ENCODE measurements at places on chromosomes 2 and 18.

- no peak for DNase-seq
Observed at GRCh38 chr18:60812921-60813320, 440.3 kb upstream of the MC4R start.

DNA sequence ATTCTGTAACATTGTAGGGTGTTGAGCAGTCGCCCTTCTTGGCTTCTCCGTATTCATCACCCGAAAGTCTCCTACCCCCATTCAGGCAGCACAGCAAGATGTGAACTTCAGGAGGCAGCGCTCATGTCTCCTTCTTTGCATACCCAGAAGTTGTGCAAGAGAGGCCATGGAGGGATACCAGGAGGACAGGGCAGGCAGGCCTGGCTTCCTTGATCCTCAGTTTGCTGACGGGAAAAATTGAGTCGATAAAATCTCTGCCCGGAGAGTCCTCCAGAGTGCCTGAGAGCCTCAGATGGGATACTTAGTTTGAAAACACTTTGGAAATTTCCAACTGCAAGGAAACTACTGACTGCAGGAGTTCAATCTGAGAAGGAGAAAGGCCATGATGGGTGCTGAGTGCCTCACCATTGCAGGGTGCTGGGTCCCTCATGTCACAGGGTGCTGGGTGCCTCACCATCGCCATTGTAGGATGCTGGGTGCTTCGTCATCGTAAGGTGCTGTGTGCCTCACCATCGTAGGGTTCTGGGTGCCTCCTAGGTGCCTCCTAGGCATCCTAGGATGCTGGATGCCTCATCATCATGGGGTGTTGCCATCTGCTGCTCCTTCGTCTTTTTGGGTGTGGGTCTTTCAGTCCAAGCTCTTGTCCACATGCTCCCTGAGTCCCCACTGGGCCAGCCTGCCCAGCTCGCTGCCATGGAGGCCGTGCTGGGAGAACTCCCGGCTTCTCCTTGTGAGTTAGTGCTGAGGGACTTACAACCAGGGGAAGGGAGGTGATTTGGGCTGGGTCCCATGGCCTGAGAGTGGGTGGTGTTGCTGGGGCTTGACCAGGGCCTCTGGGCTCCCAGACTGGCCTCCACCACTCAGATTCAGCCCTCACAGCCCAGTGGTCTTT lies 162.4 kb downstream of the DDX1 start:
- no peak for DNase-seq

DNA sequence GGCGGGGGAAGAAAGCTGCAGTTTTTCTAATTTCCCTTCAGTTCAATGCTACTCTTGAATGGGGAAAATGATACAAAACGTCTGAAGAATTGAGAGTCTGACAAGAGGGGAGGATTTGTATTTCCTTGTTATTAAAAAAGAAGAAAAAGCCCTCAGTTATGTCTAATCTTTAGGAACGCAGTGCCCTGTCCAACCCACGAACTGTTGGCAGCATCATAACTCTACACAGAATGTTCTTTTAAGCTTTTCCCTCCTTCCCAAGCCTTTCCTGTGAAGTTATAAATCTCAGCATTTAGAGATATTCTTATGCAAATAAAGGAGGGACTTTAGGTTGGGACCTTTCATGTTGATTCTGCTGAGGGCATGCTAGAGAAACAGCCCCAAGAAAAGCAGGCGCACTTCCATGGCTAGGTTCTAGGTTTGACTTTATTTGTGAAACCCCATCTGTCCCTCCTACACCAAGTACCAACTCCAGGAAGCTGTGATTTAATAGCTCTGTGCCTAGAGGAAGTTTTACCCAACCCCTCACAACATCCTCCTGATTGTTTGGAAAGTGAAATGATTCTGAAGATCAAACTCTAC lies 288.6 kb downstream of the SETBP1 start:
- no peak for DNase-seq

DNA sequence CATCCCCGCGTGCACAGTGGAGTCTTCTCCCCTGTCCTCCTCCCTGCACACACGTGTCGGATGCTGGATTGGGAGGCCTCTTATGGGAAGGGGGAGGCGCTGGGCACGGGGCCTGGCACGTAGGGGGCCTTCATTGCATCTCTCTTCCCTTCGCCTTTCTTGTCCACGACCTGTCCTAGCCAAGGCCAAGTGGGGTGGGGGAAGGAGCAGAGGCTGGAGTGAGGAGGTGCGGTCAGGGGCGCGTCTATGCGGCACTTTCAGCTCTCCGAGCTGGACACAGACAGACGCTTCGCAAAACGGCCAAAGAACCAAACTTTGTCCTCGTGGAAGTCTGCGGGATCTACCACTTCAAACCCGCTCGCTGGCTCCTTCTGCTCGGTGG lies 13.4 kb downstream of the ALPG start:
- DNase-seq, result no peak

DNA sequence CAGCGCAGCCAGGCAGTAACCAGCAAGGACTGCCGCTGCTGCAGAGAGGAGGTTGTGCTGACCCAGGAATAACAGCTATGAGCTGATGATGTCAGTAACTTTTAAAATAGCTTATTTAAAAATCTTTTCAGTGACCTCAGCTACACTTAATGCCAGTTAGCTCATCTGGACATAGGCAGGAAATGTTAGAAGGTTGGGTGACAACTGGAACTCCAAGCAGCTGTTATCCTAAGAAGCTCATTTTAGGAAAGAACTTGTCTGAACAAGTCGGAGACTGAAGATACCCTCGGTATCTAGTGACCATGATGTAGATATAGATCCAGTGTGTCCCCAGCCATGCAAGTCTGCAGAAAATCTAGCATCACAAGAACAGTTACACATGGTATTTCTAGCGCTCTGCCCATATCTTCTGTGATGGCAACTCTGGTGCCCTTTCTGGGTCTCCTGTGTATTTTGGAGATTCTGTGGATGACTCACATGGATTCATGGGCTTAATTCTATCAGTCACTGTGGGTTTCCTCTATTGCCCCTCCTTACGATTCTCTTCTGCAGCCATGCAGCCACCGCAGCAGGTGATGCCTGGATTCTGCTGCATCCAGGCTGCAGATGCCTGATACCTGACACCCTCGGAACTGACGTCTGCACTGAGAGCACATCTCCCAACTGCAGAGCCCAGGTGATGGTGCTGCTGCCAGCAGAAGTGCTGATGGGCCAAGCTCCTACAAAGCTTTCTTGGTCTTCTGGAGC lies 19.8 kb upstream of the PLEK start:
- no peak for DNase-seq

- DNase-seq, result no peak
Observed at GRCh38 chr18:6565815-6566081, 151.0 kb upstream of the L3MBTL4 start.

GRCh38 chr2:63047321-63048279 lies 3.0 kb upstream of the OTX1 start:
- DNase-seq, result peak; percentile 45

- no peak for DNase-seq
Observed at GRCh38 chr2:64735504-64735903, 81.8 kb upstream of the SERTAD2 start.

- no peak for DNase-seq
Observed at GRCh38 chr2:797556-797955, 120.3 kb upstream of the TMEM18 start.

DNA sequence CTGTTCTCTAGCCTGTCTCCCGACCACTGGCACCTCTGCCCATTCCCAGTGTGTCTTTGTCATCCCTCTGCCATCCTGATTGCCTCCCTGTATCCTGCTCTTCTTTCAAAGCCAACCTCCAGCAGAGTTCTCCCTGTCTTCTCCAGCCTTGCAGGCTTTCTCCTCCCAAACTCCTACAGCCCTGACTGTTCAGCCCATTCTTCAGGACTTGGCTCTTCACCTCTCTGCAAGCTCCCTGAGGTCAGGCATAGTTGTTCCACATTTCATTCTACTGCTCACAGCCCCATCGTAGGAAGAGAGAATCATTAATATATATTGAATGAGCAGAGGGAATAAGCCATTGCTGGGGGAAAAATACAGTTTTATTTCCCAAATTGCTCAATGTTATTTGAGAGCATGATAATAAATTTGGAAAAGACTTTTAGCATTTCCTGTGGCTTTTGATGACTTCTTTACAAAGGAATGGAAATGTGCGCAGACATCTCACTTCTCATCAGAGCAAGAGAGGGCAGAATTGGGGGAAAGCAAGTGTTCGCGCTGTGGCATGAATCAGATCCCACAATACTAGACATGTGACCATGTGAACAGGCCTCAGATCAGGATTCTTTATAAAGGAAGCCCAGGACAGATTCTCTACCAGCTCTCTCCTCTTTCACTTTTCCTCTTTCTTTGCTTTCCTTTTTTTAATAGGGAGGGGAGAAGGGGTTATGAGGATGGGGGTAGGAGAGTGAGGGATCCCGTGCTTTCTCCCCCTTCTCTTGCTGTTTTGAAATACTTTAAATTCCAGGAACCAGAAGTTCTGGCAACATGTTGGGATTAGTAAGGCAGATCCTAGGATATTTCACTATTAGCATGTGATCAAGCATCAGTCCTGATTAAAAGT lies 37.4 kb downstream of the EPAS1 start:
- DNase-seq, result no peak

DNA sequence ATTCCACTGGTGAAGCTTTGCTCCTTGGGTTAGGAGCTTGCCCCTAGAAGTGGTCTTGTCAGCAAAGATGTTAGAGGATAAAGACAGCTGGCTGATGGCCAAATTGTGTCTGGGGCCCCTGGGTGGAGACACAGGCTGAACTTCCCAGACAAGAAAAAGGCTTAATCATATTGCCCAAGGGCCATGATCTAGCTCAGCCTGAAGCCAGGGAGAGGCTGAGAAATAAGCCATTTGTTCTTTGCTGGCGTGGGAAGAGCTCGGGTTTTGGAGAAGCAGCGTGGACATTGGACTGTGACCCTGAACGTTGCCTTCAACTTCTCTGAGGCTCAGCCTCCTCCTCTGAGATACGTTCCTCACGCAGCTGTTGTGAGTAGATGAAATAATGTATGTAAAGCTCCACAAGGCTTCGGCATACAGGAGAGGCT lies 153.0 kb downstream of the ZFP36L2 start:
- no peak for DNase-seq

- no peak for DNase-seq
Observed at GRCh38 chr2:191951832-191952231, 104.9 kb upstream of the CAVIN2 start.

DNA sequence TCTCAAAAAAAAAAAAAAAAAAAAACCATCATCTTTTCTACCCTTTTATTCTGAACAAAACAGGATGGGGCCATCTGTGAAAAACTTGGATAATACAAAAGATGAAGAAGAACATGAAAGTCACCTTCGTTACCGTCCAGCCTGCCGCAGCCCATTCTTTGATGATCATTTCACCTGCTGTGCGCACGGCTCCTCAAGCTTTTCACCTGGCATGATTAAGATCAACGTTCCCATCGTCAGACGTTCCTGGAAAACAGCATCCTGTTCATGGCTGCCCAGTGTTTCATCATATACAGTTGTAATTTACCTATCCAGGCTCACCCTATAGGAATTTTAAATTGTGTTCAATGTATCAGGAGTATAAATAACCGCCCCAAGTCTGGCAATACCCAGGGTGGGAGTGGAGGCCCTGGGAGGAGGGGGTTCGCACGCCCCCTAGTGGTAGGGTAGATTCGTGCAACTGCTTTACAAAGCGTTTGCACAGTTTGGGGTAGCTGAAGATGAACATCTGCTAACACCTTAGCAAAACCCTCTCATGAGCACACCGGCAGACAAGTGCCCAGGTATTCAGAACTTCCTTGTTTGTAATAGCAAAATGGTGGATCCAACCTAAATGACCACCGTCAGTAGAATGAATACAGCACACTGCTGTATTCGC lies 49.0 kb upstream of the GLI2 start:
- no peak for DNase-seq

DNA sequence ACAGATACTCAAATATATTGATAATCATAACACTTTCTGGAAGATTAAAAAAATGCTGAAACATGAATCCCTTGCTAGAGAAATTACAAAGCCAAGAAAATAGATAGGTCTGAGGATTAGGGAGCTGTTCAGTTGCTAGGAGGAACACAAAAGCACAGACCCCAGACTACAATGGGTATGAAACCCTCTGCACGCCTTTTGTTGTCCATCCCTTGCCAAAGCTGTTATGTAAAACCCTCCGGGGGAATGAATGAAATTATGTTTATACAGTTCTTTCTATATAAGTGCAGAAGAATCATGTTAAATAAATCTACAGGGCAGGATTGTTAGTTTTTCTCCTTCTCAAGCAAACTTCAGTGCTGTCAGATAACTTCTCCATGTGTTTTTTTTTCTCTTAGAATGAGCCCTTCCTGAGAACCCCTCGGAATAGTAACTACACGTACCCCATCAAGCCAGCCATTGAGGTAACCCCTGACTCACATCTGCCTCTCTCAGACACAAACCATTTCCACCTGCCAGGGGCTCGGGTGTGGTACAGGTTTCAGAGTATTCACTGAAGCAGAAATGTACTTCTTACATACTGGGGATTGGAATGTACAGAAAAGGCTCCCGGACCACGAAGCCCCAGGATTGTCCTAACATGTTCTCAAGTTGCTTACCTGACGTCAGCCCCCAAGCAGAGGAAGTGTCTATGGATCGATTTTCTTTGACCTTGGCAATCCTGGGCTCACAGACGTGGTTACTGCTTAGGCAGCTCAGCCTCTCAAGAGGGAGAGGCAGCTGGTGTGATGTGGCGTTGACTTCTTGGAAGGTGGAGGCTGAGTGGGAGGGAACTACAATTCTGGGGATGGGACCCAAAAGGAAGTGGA lies 118.0 kb downstream of the PLB1 start:
- peak; percentile 61 for DNase-seq
